ENCODE measurements at places on chromosomes 2 and 18. TPM values are rescaled to one million over a fixed set of nuclear protein-coding genes. Genes with fewer than 3 reads are reported as not detected.

DNA sequence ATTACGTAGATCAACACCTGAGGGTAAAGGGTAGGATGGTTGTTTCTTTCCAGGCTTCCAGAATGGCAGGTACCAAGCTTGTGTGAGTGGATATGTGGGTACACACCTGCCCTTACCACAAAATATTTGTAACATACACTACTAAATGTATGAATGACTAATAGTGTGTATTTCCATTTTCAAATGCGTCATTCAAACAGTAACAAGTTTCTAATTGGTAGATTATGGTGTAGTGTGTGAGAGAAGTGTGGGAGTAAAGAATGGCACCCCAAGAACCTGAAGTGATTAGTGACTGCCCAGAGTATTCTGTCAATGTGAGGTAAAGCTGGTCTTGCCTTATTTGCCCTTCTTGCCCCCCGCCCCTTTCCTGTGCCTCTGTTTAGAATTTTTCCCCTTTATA, 21.1 kb downstream of the AGPS start:
- H3K27ac ChIP-seq: no peak overlapping the region
- H3K4me1 ChIP-seq: peaks cover 32% of the 10 kb centered on the region
- H3K36me3 ChIP-seq: no peaks in the 10 kb centered on the region
- no peak overlapping the region for H3K4me3 ChIP-seq
- DNase-seq: no peak

DNA sequence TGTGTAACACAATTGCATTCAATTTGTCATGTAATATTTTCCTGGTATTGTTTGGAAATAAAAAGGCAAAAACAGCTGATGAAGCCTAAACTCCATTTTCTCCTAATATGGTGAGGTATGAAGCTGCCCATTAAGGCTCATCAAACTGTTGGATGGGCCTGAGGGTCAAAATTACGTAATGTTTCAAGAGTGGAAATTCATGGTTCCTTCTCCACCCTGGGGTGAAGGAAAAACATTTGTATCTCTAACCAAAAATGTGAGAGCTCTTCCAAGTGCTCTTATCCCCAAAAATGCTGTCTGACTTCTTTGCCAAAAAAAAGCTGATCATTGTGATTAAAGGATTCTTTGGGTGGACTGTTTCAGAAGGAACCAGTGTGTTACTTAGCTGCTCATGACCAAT, 91.8 kb downstream of the ARHGAP28 start:
- no peak overlapping the region for H3K4me3 ChIP-seq
- H3K36me3 ChIP-seq: no peaks in the 10 kb centered on the region
- no peak overlapping the region for H3K27ac ChIP-seq

IL37 gene
- total RNA-seq: not detected

DNA sequence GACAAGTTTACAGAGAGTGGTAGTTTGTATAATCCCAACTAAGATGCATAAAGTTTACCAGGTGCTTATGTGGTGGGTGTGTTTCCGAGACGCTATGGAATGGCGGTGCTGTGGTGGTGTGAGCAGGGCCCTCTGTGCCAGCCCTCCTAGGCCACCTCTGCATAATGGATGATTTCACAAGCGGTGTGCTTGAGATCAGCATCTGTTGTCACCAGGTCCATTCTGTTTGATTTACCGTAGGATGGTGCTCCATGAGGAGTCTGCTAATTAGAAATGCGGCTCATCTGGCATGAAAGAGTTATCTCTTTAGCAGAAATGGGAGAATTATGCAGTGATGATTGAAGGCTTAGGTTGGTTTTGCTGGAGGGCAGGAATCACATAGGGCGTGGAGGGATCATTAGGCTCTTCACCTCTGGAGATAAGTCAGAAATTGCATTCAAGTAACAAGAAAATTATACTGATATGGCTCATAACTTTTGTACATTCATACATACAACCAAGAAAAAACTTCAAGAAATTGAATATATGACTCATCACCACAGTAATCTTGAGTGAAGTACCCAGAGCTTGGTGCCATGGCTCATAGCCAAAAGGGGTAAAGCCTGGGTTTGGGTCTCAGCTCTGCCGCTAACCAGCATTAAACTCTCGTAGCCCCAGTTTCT, 41.4 kb downstream of the CRIM1 start:
- no peak overlapping the region for H3K4me3 ChIP-seq
- H3K36me3 ChIP-seq: no peaks in the 10 kb centered on the region
- no peaks in the 10 kb centered on the region for H3K4me1 ChIP-seq
- no peak for DNase-seq
- no peak overlapping the region for H3K27ac ChIP-seq

- no peak overlapping the region for H3K4me3 ChIP-seq
- H3K4me1 ChIP-seq: no peaks in the 10 kb centered on the region
- H3K27ac ChIP-seq: no peak overlapping the region
- no peak for DNase-seq
These were observed 16.5 kb upstream of the KCNF1 start for GRCh38 chr2:10895231-10895630.

UGT1A4 gene
- not detected for total RNA-seq

AQP12A gene
- total RNA-seq: not detected

GRCh38 chr2:161369311-161369710, 46.8 kb upstream of the TBR1 start:
- DNase-seq: no peak
- no peak overlapping the region for H3K27ac ChIP-seq
- H3K4me1 ChIP-seq: no peaks in the 10 kb centered on the region
- H3K27me3 ChIP-seq: no peaks in the 10 kb centered on the region
- H3K4me3 ChIP-seq: no peak overlapping the region
- H3K36me3 ChIP-seq: no peaks in the 10 kb centered on the region

DNA sequence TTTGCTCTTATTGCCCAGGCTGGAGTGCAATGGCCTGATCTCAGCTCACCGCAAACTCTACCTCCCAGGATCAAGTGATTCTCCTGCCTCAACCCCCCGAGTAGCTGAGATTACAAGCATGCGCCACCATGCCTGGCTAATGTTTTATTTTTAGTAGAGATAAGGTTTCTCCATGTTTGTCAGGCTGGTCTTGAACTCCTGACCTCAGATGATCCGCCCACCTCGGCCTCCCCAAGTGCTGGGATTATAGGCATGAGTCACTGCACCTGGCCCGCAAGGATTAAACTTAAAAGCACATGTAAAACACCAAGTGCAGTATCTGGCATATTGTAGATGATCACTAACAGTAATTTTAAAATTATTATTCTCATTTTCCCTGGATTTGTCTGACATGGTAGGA, 72.9 kb downstream of the C1QL2 start:
- H3K36me3 ChIP-seq: no peaks in the 10 kb centered on the region
- no peaks in the 10 kb centered on the region for H3K4me1 ChIP-seq
- no peak for DNase-seq
- H3K27ac ChIP-seq: no peak overlapping the region
